ENCODE measurements at places on chromosomes 13 and 19.

DNA sequence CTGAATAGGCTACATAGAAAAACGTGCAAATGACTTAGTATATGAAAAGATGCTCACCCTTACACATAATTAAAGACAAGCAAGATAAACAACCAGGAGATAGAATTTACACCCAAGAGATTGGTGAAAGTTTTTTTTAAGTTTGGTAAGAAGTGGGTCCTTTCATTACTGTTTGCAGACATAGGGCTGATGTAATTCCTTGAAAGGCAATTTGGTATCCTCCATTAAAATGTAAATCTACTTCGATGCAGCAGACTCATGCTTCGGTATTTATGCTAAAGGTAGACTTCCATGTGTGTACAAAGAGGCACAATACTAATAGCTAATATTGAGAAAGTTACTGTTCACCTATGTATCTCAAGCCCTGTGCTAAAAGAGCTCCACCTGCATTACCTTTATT lies 33.5 kb downstream of the CNMD start:
- no peak for DNase-seq

DNA sequence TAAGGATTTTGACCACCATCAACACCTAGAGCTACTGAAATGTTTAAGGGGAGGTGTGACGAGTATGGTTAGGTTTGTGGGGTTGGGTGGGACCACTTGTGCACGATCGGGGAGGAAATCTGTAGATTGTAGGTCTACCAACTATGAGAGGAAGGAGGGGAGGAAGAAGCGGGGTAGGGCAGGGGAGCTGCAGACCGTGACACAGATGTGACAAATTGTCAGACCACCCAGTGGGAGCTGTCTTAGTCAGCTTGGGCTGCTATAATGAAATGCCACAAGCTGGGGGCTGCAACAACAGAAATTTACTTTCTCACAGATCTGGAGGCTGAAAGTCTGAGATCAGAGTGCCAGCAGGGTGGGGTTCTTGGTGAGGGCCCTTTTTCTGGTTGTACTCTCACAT lies 62.2 kb upstream of the ARGLU1 start:
- no peak for DNase-seq

- peak; percentile 39 for DNase-seq
Observed at GRCh38 chr13:23979361-23980159, 82.3 kb upstream of the C1QTNF9B start.

- no peak for DNase-seq
Observed at GRCh38 chr13:94829837-94830365, 117.6 kb upstream of the SOX21 start.

GRCh38 chr19:12611361-12611699 lies 610 bp downstream of the ZNF791 start:
- DNase-seq, result no peak

DNA sequence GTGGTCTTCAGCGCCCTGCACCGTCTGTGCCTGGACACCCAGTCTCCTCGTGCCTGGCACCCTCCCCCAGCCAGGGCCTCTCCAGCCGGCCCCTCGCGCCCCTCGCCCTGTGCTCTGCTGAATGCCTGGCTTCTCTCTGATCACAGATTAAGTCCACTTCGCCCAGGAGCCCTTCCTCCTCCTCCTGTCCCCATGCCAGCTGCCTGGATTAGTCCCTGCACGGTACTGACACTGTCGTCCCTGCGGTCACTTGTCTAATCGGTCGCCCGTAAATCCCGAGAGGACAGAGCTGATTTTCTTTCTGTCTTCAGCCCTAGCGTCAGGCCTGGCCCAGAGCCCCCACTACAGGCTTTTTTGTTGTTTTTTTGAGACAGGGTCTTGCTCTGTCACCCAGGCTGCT lies 6.6 kb downstream of the THOP1 start:
- no peak for DNase-seq

DNA sequence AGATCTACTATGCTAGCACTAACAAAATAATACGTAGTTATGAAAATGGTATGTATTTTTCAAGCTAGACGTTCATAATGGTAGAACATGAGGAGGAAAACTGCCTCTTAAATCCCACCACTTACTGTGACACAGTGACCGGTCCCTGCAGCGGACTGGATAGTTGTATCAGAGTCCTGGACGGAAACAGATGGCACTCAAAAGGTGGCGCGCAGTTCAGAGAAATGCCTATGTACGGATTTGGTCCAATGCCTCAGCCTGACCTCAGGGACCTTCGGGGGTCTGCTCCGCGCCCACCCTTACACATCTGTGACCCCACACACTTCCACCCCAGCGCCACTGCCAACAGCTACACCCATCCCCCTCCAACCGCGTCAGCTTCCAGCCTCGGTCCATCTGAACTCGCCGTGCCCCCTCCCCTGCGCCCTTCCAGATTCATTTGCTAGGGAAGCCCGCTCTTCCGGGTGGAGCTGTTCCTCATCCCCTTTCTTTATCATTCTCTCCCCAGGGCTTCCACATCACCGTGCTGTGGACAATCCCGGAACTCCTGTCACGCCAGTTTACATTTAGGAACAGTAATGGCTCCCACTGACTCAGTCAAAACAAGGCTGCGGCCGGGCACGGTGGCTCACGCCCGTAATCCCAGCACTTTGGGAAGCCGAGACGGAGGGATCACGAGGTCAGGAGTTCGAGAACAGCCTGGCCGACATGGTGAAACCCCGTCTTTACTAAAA lies 792 bp upstream of the LENG8 start:
- DNase-seq, result no peak

Data from effector memory CD8-positive, alpha-beta T cell (primary cell).